ENCODE measurements at places on chromosomes 11 and 22.

DNA sequence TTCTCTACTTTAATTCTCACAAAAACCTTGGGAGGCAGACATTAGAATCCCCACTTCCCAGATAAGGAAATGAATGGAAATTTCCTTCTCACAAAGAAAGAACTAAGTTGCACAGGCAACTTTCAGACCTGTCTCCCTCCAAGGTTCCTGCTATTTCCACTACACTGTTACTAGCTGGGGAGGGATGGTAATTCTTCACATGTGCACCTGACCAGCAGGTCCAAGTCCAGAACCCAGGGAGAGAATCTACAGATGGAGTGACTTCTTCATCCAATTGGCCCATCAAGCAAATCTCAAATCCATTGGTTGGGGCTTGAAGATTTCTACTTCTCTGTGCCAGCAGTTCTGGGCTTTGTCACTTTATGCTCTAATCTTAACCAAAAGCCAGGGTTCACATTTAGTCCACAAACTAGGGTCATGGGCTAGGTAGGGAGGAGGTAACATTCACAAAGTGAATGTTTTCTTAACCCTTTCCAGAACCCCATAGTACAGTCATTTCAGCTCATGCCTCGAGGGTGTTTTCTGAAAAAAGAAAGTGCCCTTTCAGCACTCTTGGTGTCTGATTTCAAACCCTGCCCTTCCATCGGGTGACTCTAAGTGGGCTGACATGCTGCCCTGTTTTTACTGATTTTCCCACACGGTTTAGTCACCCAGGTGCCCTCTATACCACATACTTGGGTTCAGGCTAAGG is 2.7 kb downstream of the POU2AF1 start:
- no peak for DNase-seq

GRCh38 chr22:48574776-48575617 is 1252.7 kb downstream of the BRD1 start:
- DNase-seq = no peak

DNA sequence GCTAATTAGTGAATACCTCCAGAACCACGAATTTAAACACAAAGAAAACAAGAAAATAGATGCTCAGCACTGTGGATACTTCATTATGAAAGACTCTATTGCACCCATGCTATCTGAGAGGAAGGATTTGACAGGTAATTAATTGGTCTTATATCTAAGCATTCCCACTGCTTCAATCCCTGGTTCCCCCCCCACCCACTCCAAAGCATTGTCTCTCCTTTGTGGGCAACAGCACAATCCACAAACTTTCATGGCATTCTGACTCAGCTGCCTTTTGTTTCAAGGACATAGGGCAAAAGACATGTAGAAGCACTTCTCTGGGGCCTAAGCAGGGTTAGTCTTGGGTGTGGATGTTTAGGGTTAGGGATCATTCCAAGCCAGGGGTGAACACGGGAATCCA is 551.4 kb downstream of the BUD13 start:
- no peak for DNase-seq

GRCh38 chr22:44412136-44412731 is 85.8 kb downstream of the RTL6 start:
- no peak for DNase-seq

DNA sequence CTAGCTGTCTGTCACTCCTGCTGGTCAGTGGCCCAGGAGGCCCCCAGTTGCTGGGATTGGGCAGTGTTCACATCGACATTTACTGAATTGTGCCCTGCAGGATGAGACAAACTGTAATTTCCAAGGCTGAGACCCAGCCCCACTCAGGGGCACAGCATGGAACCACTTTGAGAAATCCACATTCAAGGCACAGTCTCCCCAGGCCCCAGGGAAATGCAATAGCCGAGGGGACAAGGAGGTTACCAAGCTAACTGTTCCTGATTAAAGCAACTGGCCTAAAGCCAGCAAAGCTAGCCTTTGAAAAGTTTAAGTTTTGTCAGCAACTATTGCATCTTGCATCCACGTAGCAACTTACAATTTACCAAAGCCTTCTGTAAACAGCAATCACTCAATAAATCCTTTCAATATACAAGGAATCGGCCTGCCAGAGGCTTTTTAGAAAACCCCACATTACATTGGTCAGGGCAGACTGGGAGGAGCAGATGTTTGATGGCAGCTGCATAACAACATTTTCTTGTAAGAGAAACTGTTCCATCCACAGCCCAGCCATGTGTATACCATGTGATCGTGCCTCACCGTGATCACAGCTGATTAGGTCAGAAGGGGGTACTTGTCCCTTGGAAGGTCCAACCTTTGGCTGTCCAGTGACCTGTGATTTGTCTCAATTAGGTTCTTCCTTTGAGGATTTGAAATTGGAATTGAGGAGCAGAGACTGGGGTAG is 103.9 kb downstream of the TENM4 start:
- peak; percentile 24 for DNase-seq

All from IMR-90 (cell line).